T-cell (primary cell): ENCODE measurements at places on chromosomes 16 and 17. TPM values are rescaled to one million over a fixed set of nuclear protein-coding genes. Genes with fewer than 3 reads are reported as not detected.

DNA sequence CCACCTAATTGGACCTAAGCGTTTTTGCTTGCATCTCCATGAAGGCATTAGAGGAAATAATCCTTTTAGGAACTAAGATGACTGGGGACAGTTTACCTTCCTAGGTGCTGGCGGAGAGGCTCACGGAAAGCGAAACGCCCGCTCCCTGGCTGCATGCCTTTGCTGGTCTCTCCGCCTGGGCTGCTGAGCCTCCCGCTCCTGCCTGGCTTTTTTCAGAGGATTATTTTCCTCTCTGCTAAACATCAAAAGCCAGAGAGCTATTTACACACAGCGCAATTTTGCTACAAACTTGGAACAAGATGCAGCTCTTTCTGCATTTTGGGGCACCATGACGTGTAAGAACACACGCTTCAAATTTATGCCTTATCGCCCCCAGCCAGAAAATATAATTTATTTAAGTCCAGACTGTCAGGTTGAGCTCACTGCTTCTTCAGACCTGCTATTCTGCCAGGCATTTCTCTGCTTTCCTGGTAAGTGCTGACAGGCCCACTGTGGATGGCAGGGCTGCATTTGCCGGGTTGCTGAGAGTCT lies 124.4 kb downstream of the SPACA3 start:
- no peak for DNase-seq

DNA sequence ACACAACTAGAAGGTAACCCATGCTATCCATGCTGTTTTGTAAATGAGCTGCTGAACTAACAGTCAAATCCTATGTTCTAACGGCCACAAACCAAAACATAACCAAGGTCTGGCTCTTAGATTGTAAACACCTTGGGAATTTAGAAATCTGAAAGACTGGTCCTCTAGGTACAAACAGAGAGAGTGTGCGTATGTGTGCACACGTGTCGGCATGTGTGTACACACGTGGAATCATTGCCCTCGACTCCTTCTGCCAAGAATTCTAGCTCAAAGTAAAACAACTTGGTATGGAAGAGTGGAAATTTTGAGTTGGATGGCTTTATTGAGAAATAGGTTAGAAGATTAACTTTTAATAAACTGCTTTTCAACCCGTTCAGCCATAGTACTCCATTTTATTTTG lies 18.1 kb upstream of the GHDC start:
- DNase-seq = no peak

GRCh38 chr16:48446534-48446920 lies 61.3 kb upstream of the SIAH1 start:
- no peak for DNase-seq

DNA sequence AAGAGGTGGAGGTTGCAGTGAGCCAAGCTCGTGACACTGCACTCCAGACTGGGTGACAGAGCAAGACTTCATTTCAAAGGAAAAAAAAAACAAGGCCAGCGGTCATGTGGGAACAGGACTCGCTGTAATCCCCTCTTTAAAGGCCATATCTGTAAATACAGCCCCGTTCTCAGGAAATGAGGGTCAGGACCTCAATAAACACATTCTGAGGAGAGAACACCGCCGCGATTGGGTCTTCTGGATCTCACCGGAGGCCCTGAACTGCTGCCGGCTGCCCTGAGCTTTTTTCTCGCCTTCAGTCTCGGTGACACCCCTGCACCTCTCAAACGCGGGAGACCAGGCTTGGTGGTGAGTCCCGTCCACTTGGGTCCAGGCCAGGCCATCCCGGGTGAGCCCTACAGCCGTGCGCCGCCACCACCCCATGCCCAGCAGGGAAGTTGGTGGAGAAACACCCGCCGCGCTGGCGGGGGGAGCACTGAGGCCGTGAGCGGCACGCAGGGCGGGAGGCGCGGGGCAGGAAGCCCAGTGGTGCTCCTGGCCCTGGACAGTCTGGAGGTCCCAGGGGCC lies 28.4 kb downstream of the SLC25A10 start:
- no peak for DNase-seq

- DNase-seq = no peak
Measured at GRCh38 chr16:1082266-1082951, 9.9 kb downstream of the SSTR5 start.

GRCh38 chr17:15262291-15263205 lies 2.6 kb downstream of the PMP22 start:
- no peak for DNase-seq

DNA sequence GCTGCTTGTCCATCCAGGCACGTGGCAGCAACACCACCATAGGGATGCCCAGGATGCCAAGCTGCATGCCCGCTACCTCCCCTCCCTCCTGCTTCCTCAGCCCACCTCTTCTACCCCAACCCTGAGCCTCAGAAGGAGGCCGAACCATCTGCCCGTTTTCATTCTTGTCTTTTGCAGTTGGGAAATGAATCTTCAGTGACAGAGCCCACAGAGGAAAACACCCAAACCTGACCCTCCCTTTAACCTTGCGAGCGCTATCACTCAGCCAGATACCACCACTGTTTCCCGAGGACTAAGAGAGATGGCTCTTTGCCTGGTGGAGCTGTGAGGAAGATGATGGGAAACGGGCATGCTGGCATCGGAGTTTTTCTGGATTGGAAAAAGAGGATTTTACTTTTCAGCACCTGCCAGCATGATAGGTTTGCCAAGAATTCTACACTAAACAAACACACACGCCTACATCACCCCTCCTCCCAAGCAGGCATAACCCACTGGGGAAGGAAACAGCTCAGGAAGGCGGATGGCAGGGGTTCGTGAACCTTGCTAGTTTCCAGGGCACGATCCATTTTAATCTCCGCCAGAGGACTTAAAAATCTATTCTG lies 457.4 kb downstream of the SLC39A11 start:
- no peak for DNase-seq

DNA sequence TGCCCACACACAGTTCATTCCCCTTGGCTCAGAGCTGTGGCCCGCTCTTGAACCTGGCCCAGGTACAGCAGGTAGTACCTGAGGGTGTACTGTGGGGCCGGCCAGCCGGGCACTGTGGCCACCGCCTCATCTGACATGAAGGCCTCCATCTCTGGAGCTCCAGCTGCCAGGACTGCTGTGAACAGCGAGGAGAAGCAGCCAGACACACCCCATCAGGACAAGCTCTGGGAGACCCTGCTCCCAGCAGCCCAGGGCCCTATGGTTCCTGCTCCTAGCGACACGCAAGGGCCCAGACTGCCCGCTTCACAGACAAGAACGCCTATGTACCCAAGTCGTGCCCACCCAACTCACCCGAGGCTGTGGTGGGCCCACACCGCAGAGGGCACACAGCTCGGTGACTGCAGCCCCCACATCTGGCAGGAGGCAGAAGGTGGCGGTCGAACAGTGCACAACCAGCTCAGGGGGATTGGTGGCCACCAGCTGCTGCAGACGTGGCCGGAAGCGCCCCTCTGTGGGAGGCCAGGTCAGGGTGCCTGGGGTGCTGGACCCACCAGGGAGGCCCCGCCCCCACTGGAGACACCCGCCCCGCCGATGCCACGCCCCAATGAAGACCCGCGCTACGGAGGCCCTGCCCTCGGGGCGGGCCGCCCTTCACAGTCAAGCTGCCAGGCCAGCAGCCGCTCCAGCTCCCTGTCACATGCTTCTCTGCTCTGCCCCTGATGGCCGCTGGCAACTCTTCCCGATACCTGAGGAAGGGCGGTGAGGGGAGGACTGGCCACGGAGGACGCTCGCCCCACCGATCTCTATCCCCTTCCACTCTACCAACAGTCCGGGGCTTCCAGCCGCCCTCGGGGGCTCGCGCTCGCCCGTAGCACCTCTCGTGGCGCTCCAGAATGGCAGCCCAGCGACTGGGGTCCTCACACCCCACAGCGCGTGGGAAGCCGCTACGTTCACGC lies 1.1 kb upstream of the STUB1 start:
- peak; percentile 40 for DNase-seq

GRCh38 chr17:44177640-44178039 lies 7.1 kb downstream of the ASB16 start:
- DNase-seq = no peak

DNA sequence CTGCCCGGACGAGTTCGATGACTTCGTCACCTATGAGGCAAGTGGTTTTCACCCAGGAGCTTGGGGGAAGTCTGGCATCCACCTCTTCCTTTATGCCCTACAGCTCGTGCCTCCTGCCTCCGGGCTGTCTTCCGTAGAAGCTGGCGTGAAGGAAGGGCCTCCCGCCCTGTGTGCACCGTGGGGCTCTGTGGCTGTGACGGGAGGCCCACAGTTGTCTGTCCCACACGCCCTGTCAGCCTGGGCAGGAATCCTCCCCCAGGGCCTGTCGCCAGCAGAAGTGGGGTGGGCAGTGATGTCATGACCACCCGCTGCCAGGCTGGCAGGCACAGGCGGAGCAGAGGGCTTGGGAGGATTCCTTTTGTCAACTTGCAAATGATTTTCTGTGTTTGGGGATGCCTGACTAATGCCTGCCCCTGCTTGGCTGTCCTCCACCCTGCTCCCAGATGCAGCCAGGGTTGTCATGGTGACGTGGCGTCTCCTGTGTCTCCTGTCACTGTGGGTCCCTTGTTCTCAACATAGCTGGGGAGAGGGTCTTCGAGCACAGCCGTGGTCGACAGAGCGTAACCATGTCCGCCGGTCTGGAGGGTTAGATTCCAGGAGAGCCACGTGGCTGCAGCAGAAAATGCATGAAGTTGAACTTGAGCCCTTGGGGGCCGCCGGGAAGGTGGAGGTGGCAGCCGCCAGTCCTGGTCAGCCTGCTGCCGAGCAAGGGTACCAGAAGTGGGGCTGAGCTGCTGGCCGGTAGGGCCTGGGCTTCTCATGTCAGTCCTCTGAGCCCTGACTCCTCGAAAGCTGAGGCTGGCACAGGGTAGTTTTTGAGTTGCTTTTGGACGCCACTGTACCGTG lies 46.1 kb downstream of the RAB11FIP3 start:
- DNase-seq = no peak

- DNase-seq = no peak
Measured at GRCh38 chr16:73319737-73320136, 271.8 kb upstream of the ZFHX3 start.

DNA sequence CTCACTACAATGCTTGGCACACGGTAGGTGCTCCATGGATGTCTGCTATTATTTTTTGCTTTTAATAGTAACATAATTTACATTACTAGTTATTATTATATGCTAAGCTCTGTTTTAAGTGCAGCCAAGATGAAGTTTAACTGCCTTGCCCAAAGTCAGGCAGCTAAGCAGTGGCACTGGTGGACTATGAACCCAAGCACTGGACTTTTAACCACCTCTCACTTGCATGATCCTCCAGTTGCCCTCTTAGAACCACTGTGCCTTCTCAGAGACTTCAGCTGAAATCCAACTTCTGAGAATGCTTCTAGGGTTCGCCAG lies 1.5 kb upstream of the ZNF207 start:
- DNase-seq = no peak

DNAH17 gene
- total RNA-seq = 1.1 TPM

PRAC1 gene
- not detected for total RNA-seq

PHKG2 gene
- 42.0 TPM for total RNA-seq
